ENCODE measurements at places on chromosomes 5 and 9.

DNA sequence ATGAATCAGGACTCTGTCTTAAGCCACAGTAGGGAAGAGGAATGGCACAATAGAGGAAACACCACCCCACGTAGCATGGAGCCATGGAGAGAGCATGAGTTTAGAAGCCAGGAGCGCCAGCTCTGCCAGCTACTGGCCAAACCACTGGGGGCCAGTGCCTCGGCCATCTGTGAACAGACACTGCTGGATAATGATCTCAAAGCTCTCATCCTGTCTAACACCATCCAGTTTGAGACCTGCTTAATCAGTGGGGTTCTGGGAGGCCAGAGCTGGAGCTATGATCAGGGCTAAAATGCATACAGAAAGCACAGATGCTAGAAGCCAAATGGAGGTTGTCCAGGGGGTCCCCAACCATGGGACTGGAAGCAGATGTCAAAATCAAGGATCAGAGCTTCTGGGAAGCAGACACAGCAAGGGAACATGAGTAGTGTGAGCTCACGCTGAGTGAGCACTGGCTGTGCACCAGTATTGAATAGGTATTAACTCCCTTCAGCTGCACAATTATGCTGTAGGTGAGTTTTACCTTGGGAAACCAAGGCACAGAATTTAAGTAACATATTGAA, 92.7 kb downstream of the KCNIP1 start:
- DNase-seq: no peak

- DNase-seq: no peak
These were observed 199.7 kb downstream of the ARHGAP26 start for GRCh38 chr5:142969624-142970439.

DNA sequence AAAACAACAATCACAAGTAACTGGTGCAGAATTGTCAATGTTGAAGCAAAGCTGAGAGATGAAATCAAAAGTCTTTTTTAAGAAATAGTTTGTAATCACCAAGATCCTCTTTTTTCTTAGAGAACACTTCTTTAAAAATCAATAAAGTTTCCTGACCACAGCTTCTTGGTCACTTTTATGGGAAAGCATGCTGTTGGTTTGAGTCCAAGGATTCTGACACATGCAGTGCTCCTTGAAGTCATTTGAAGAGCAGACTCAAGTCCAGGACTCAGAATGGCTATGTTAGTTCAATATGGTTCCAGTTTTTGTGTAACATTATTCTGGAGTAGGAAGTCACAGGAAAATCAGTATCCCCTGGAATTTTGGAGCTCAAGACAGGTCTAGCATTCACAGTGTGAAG, 480.6 kb downstream of the NR2F1-AS1 start:
- DNase-seq: no peak

DNA sequence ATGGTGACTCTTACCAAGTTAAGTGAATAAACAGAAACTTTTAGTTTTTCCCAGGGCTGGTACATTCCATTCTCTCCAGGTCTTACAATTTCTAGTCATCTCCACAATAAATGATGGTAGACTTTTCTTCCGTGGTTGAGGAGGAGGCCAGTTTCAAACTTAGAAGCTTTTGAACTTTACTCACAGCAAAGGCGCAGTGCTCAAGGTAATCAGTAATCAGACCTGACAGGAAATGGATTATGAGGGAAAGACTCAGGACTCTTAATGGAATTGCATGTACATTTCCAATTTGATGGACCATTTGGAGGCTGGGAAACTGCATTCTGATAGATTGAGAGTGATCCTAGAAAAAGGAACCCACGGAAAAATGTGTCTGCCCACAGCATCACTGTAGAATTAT, 93.7 kb downstream of the SNCAIP start:
- DNase-seq: no peak

DNA sequence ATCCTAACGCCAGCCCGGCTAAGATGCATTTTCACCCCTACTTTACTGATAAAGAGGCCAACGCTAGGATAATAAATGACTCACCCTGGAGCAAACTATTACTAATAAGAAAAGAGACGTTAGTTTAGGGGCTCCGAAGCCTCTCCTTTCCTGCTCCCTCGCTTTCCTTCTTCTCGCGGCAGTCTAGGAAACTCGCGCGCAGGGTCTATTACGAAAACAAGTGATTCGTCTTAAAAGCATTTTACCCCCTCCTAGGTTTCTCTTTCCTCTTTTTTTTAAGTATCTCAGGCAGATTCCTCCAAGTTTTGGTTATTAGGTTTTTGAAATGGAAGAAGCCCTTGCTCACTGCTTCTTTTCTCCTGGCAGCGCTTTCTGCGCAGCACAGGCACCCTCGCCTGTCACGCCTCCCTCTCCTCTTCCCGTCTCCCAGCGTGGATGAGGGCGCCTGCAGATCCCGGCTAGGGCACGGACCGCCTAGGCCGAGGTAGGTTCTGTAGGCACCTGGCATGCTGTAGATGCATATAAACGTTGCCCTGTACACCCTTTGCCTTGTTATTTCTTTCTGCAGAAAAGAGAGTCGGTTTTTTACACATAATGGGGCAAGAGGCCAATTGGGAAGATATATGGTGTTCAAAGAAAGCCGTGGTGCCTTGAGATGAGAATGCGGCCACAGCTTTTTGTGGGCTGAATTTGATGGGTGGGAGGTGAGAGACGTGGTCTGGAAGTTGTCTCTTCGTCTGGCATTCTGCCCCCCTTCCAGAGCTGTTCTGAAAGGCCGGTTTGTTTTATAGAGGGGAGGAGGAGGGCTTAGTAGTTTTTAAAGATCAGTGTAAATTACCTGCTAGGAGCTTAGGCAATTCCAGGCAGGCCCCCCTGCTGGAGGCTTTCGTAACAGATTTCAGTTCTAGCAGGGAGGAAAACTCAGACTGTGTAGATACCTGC, 983 bp downstream of the GCNT1 start:
- DNase-seq: no peak

DNA sequence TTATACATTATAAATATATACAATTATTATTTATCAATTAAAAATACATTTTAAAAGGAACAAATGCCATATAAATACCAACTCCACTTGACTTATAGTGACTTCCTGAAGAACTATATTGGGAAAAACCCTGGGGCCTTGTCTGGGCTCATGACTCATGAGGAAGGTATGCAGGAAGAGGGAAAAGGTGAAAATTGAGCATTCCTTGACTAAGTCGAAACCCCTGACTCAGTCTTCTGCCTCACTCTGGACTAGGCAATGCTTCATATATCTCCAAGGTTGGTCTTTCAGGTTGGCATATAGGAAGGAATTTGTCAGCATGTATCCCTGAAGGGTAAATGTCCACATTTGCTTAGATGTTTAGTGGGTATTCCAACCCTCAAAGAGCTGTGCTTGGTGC, 78.5 kb downstream of the SH3TC2 start:
- DNase-seq: no peak

- no peak for DNase-seq
These were observed 74.2 kb upstream of the FBXL7 start for GRCh38 chr5:15425766-15426165.

- no peak for DNase-seq
These were observed 289.5 kb upstream of the IRX2 start for GRCh38 chr5:3041001-3041400.

DNA sequence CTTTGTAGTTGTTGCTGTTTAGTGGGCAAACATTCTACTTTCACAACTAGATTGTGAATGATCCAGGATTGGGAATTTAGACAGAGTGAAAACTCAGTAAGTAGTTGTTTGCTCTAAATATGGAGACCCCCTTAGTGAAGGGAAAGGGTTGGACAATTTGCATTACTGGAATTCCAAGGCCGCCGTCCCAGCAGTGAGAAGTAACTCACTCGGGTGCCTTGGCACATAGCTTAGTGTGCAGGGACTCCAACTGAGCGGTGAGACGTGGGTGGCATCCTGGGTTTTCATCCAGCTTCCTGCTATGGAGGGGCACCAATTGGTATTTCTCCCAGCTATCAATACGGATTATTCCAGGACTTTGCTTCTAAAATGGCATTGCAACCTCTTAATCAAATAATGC, 69.7 kb upstream of the FCN1 start:
- no peak for DNase-seq

DNA sequence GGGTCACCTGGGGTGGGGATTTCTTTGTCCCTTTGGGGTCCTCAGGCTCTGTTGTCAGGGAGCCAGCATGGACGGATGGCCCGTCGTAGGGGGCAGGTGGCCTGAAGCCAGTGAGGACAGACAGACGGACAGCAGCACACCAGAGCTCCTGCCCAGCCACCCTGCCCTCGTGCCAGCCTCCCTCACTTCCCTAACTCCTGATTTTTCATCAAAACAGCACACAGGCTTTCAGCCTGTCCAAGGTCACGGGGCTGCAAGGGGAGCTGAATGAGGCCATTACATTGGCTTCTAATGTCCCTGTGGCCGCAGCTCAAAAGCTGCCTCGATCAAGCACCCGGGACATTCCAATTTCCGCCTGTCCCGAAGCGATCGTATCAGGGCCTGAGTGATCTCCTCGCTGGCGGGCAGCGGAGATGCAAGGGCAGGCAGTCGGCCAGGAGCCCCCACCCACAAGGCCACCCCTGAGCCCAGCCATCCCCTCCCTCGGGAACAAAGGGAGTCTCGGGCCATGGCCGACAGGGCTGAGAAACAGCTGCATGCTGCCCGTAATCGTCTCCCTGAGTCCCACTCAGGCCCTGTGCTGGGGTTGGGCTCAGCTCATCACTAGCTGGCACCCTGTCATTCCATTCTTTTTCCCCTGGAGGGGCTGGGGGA, 50.5 kb upstream of the RNU6ATAC start:
- DNase-seq: no peak

DNA sequence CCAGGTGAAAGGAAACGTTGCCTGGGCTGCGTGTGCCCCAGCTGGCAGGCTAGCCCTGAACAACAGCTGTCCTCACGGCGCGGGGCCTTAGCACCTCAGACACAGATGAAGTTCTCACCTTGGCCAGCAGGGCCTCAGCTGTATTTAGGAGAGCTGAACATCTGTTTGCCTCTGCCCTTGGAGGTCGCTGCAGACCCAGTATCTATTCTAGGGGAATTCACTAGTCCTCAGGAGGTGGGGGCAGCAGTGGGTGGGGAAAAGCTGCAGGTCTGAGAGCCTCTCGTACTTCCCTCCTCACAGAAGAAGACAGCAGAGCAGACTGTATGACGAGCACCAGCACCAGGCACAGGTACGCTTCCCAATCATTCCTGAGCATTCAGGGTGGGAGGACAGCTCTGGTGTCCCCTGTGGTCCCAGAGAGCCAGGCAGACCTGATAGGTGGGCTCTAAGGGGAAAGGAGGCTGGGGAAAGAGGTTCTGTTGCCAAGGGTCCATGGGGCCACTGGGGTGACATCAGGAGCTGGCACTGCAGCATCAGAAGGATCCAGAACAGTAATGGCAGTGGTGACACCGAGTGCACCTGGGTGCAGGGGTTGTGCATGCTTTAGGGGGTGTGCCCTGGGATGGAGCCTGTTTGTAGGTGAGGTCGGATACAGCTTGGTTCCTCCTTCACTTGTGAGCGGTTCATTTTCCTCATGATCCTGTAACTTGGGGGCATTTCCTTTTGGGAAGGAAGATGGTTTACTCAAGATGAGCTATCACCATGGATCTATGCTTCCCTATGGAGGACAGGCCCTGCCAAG, 13.8 kb downstream of the CD74 start:
- no peak for DNase-seq

- no peak for DNase-seq
These were observed 49.7 kb downstream of the CYSTM1 start for GRCh38 chr5:140224658-140225057.

DNA sequence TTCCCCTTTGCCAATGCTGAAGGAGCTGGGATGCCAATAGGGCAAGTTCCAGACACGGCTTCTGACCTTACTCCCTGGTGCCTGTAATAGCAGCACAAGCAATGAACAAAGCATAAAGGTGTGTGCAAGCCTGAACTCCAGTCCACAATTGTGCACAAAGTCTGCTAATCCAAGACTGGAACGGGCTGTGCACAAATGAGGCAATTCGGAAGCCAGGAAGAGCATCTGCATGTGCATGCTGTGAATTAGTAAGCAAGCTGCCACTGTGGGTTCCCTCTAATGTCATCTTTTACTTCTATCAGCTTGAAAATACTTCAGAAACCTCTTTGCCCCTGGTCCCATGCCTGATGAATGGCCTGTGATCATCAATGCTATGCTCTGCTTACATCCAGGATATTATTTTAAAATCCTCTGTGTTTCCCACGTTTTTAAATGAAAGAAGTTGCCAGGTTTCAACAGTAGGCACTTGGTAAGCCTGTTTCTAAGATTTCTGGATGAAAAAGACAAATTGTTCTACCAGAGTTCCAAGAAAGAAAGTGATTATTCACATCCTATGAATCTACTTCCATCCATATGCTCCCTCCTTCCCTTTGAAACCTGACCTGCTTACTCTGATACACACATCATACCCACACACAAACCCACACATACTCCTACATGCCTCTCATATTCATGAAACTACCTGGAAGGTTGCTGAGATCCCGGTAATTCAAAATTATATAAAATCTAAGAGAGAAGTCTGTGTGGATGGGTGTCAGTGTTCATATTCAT, 165.7 kb downstream of the KCTD16 start:
- DNase-seq: no peak

GRCh38 chr5:158676642-158677469, 422.9 kb downstream of the EBF1 start:
- DNase-seq: no peak

Measured in stimulated activated CD8-positive, alpha-beta memory T cell treated with anti-CD3 and anti-CD28 coated beads, Interleukin-4, amount 100 ng/mL, for 4 hours (primary cell).